Thoracic aorta (tissue), 2 donors: ENCODE measurements at places on chromosomes 1 and 21. TPM values are rescaled to one million over a fixed set of nuclear protein-coding genes. Genes with fewer than 3 reads are reported as not detected.

DNA sequence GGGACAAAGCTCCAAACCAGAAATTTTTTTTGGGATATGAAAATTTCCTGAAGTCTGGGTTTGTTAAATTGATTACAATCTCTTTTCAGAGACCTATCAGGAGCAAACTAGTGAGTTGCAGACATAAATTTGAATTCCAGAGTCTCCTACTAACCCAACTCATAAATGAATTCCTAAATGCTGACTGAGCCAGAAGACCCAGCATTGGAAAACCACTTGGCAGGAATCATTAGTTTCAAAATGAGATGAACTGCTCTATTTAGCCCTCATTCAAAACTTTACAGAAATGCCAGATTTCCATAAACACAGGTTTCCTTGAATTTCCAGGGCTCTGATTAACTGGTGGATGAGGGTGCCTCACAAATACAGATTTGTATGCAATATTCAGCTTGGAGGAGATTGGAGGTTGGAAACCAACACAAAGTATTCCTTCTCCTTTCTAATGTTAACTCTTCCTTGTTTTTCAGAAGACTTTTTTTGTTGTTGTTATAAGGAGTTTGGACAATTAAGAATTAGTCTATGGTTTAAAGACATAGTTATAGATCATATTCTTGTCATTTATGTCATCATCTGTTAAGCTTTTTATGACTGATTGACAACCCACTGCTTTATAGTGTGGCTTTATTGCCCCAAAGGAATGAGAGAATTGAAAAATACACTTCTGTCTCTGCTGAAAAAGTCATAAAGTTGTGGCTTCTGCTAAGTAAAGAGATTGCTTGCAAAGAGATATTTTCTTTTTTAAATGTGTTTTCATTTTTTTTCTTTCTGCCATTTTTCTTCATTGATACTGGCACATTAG, 222.8 kb downstream of the HLX start:
- no peak for DNase-seq

The MRPS6 gene
- 30.9 TPM for total RNA-seq

The GBP6 gene
- total RNA-seq = 0.27 TPM

DNA sequence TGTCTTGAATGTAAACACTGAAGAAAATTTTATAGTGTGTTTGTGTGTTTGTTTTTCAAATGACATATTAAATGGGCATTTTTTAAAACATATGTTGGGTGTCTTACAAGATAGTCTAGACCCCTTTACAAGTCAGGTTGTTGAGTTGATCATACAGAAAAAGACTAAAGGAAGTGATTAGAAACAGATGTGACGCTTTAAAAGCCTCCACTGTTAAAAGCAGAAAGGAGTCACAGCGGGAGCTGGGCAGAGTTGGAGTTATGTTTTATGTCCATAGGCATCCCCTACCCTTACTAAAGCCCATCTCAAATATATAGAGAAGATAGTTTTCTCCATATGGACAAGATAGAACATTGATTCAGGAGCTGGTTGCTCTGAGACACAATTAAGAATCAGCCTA, 393.9 kb downstream of the PLPP3 start:
- no peak for DNase-seq

- no peak for DNase-seq
Measured at GRCh38 chr1:239536165-239536849, 149.9 kb downstream of the CHRM3 start.

GRCh38 chr1:99704356-99704816, 58.5 kb downstream of the PALMD start:
- no peak for DNase-seq

GRCh38 chr1:157040802-157041201, 4.7 kb downstream of the ARHGEF11 start:
- DNase-seq = no peak

DNA sequence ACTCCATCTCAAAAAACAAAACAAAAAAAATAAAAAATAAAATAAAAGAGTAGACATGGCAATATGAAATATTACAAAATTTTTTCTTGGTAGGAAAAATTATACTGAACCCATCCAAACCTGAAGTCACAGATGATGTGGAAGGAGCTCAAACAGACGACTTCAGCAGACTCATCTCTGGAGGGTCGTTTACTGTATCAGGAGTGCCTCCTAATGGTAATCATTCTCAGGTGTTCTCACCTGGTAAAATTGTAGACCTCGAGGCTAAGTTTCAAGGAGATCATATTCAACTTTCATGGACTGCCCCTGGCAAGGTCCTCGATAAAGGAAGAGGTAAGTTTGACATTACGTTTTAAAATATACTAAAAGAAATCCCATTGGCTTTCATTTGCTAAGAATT, 54.3 kb upstream of the SH3GLB1 start:
- no peak for DNase-seq

The NBPF20 gene
- total RNA-seq = 2.4 TPM

The CACNA1S gene
- total RNA-seq = not detected

The SPRR5 gene
- total RNA-seq = not detected

DNA sequence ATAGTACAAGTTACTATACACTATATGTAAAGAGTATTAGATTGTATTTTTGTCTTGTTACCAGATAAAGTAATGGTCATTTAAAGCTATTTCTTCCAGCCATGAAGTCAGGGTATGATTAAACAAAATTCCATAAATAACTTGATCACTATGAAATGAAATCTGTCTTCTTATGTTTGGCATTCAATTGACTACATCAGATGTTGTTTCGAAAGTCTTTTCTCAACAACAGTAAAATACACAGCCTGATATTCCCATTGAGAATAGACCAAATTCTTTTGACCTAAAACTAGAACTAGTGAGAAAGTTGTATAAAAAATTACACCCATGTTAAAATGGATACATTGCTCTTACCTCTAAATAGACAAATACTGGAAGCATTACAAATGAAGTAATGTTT, 134.6 kb upstream of the ADAMTS5 start:
- no peak for DNase-seq

GRCh38 chr1:157732755-157733154, 32.2 kb upstream of the FCRL3 start:
- DNase-seq = no peak

The EPHB2 gene
- 10.0 TPM for total RNA-seq

The SELP gene
- total RNA-seq = 43.2 TPM

- DNase-seq = no peak
Measured at GRCh38 chr1:198970916-198971315, 332.1 kb downstream of the PTPRC start.

The C1orf105 gene
- total RNA-seq = not detected

GRCh38 chr1:981955-982558, at the start of gene PERM1:
TSS of gene PERM1 (minus strand) at chr1:982093. CDS start at chr1:981029, 1,064 bp downstream.
- no peak for DNase-seq

DNA sequence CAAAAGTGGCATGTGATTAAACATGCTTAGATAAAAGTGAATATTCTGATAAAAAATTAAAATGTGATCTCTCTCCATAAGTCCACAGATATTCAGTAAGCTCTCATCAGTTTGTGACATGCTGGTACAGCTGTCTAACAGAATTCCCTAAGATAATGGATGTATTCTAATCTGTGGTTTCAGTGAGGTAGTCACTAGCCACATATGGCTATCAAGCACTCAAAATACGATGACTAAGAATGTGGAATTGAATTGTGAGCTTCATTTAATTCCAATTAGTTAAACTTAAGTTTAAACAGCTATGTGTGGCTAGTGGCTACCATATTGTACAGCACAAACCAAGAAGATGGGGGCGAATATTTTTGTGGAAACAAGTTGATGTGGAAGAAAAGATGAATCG, 4.1 kb upstream of the REG4 start:
- no peak for DNase-seq

The RCAN1 gene
- total RNA-seq = 45.2 TPM

The CASQ2 gene
- total RNA-seq = 6.6 TPM

DNA sequence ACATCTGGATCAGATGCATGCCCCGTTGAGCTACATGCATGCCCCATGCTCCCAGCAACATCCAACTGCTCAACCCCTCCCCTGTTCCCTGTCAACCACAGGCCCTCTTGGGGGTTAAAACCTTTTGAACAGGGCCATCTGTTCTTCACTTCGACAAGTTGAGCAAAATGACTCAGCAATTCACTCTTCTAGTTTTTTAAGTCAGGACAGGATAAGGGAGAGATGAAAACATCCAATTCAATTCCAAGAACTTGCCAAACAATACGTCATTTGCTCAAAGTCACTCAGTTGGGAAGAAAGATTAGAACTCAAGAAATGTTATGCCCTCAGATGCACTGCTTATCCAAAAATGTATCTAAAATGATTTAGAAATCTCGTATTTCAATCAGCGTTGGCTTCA, 46.1 kb upstream of the MTF2 start:
- DNase-seq = no peak

- DNase-seq = no peak
Measured at GRCh38 chr1:171221665-171222591, 26.4 kb upstream of the FMO1 start.

The FAM177B gene
- total RNA-seq = not detected

DNA sequence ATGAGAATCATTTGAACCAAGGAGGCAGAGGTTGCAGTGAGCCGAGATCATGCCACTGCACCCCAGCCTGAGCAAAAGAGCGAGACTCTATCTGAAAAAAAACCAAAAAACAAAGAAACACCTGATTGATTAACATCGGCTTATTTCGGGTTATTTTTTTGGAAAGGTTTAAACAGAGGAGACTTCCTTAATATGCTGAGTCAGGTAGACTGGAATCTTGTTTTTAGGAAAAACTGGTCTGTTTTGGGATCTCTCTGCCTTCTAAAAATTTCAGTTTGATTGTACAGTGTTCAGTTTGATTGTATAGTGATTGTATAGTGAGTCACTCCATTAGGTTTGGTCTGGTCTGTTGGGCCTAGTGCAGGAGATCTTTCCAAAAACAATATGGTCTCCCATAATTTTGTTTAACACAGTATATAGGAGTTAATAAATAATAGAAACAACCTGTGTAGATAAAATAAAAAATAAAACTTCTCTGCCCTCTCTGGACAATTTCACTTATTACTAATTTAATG, 196.3 kb upstream of the CHRM3 start:
- no peak for DNase-seq

- no peak for DNase-seq
Measured at GRCh38 chr1:58555393-58555792, 8.9 kb upstream of the OMA1 start.

The LCE1C gene
- total RNA-seq = not detected

DNA sequence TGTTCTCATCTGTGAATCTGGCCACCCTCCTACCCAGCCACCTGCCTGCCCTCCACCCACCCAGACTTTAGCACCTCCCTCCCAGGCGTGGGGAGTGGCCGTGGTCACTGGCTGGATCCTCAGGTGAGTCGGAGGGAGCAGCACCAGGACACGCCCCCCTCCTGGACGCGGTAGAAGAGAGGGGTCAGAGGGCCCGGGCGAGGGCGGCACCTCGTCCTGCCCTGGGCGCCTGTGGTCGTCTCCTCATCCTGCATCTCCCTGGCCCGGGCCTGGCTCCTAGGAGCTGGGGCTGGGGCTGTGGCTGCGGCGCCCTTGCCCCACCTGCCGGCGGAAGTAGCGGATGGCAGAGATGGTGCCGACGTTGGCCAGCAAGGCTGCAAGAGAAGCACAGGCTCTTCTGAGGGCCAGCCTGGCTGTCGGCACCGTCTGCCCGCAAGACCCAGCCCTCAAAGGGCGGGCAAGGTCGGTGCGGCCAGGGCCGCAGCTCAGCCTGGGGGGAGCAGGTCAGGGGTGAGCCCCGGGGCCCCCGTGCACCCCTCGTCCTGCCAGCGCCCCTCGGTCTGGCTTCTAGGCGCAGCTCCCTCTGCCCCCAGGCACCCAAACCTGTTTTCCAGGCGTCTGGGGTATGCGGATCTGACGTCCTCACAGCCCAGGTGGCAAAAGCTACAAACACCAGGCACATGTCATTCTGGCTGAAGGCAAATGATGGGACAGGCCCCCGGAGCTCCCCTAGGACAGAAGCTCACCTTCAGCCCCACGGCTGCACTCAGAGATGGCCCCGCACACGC, 5.8 kb downstream of the PERM1 start:
- DNase-seq = no peak

The ICOSLG gene
- 2.3 TPM for total RNA-seq

DNA sequence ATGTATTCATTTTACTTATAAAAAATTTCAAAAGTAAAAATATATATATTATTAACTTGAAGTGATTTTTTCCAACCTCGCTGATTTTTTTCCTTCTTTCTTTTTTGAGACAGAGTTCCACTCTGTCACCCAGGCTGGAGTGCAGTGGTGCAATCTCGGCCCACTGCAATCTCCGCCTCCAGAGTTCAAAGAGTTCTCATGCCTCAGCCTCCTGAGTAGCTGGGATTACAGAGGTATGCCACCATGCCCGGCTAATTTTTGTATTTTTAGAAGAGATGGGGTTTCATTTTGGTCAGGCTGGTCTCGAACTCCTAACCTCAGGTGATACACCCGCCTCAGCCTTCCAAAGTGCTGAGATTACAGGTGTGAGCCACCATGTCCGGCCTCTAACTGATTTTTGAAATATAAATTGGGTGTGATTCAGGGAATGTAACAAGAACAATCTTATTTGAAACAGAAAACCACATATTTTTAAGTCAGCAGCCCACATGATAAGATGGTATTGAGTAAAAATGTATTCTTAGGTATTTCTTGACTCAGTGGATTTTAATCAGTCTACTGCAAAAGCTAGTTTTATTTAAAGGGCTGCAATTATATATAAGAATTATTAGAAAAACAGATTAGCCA, 30.0 kb downstream of the ZBTB8B start:
- DNase-seq = no peak

GRCh38 chr1:236882678-236883077, 87.6 kb downstream of the MTR start:
- DNase-seq = no peak

DNA sequence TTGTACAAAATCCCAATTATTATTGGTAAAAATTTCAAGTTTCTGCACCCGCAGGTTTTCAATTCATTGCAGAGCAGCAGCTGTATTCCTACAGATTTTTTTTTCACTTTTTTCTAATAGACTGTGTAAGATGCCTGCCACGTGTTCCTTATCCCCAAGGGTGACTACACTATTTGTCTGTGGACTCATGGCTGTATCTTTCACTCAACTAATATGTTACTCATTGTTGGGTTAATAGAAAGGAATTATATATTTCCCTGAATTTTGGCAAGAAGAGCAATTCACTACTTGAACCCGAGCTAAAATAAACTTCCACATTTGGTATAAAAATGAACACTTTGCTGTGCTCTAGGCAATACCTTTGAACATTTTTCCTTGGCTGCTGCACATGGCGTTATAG, 158.7 kb downstream of the NCAM2 start:
- no peak for DNase-seq

The TMEM269 gene
- 0.27 TPM for total RNA-seq

DNA sequence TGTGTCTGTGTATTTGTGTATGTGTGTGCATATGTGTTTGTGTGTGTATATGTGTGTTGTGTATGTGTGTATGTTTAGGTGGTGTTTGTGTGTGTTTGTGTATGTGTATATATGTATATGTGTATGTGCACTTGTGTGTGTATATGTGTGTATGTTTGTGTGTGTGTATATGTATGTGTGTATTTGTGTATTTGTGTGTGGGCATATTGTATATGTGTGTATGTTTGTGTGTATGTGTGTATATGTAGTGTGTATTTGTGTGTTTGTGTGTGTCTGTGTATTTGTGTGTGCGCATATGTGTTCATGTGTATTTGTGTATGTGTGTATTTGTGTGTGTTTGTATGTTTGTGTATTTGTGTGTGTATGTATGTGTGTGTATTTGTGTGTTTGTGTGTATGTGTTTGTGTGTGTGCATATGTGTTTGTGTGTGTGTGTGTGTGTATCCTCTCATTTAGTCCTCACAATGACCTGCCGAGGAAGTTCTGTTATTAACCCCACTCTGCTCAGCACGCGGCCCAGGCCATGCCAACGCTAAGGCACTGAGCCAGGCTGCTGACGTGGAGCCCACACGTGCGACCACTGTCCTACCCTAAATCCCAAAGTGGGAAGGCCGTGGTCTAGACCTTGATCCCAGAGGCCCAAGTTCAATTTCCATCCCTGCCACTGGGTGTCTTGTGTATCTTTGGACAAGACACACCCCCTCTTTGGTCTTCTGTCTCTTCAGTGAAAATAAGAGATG, 43.2 kb upstream of the TMEM51 start:
- no peak for DNase-seq

The FGR gene
- 17.0 TPM for total RNA-seq
